ENCODE measurements at places on chromosomes 7 and 10.

- H3K4me3 ChIP-seq: no peak overlapping the region
- DNase-seq: no peak
- no peak overlapping the region for H3K27ac ChIP-seq
- H3K27me3 ChIP-seq: no peaks in the 10 kb centered on the region
- no peaks in the 10 kb centered on the region for H3K36me3 ChIP-seq
Measured at GRCh38 chr7:113198226-113198625, 79.9 kb upstream of the SMIM30 start.

GRCh38 chr10:91700788-91701444 lies 68.0 kb upstream of the PPP1R3C start:
- no peak overlapping the region for H3K4me3 ChIP-seq
- peaks cover 3% of the 10 kb centered on the region for H3K4me1 ChIP-seq
- no peak for DNase-seq

DNA sequence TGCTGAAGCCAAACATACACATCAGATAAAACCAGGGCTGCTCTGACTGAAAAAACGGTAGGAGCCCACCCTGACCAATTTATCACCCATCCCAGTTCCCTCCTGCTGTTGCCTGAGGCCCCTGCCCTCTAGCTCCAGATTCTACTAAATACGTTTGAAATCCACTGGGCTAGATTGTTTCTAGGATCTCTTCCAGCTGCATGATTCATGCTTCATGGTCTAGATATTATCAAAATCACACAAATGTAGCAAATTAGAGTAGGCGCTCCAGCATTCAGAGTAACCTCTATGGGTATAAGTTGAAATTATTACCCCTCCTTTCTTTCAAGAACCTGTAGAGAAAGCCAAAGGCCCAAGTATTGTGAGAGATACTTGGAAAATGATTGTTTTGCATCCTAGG lies 151.2 kb upstream of the FAM13C start:
- no peak overlapping the region for H3K4me3 ChIP-seq
- no peak for DNase-seq
- no peaks in the 10 kb centered on the region for H3K4me1 ChIP-seq
- no peak overlapping the region for H3K27ac ChIP-seq
- H3K27me3 ChIP-seq: peaks cover 12% of the 10 kb centered on the region

- no peak overlapping the region for H3K4me3 ChIP-seq
- H3K36me3 ChIP-seq: no peaks in the 10 kb centered on the region
- H3K27ac ChIP-seq: no peak overlapping the region
- no peak for DNase-seq
- no peaks in the 10 kb centered on the region for H3K4me1 ChIP-seq
- H3K27me3 ChIP-seq: no peaks in the 10 kb centered on the region
Measured at GRCh38 chr10:32616438-32616837, 170.5 kb downstream of the CCDC7 start.

- H3K36me3 ChIP-seq: no peaks in the 10 kb centered on the region
- H3K27me3 ChIP-seq: peaks cover 6% of the 10 kb centered on the region
- H3K4me1 ChIP-seq: no peaks in the 10 kb centered on the region
- no peak overlapping the region for H3K4me3 ChIP-seq
- H3K27ac ChIP-seq: no peak overlapping the region
Measured at GRCh38 chr10:14456218-14456869, 125.6 kb upstream of the FRMD4A start.

- DNase-seq: no peak
- no peak overlapping the region for H3K4me3 ChIP-seq
- no peak overlapping the region for H3K27ac ChIP-seq
- H3K27me3 ChIP-seq: no peaks in the 10 kb centered on the region
- H3K36me3 ChIP-seq: no peaks in the 10 kb centered on the region
Measured at GRCh38 chr10:124740369-124741280, 3.6 kb downstream of the FAM53B start.
